ENCODE measurements at places on chromosomes 4 and X. TPM values are rescaled to one million over a fixed set of nuclear protein-coding genes. Genes with fewer than 3 reads are reported as not detected.

The SMS gene
- 164 TPM for total RNA-seq

The USP17L10 gene
- total RNA-seq, result not detected

The S100G gene
- total RNA-seq, result not detected

The MAGEE2 gene
- not detected for total RNA-seq

The GLOD5 gene
- not detected for total RNA-seq

The SPATA18 gene
- 0.47 TPM for total RNA-seq

The RNF212 gene
- not detected for total RNA-seq

The EDA2R gene
- not detected for total RNA-seq

The DCHS2 gene
- 0.05 TPM for total RNA-seq

The NR3C2 gene
- 2.7 TPM for total RNA-seq

- no peak for DNase-seq
These were observed 219.2 kb upstream of the FAT1 start for GRCh38 chr4:186942758-186943377.

DNA sequence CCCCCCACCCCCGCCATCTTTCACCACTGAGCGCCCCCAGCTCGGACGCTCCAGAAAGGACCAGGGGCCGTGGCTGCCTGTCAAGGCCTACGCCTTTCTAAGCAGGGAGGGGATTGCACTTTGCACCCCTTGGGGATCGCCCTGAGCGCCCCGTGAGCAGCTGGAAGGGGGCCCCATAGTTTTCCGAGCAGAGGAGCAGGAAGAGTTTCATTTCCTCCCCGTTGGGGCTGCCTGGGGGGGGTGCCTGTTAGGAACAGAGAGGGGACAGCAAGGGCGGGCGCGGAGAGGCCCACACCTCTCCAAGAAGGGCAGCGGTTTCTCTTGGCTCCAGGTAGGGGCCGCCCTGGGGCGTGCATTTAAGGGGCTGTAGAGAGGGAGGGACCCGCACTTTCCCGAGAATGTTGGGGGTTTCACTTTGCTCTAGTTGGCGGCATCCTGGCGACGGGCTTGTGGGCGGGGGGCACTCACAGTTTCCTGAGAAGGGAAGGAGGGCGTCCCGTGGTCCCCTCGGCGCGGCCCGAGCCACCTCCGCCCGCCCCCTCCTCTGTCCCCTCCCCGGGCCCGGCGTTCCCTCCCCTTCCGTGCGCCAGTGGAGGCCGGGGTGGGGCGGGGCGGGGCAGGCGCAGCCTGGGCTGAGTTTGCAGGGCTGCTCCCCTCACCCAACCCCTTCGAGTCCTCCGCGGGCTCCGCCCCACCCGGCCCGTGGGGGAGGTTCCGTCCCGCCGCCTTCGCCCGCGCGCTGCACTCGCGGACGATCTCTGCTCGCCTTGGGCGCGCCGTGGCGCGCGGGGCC, 82.3 kb upstream of the CD99 start:
- peak; percentile 48 for DNase-seq

DNA sequence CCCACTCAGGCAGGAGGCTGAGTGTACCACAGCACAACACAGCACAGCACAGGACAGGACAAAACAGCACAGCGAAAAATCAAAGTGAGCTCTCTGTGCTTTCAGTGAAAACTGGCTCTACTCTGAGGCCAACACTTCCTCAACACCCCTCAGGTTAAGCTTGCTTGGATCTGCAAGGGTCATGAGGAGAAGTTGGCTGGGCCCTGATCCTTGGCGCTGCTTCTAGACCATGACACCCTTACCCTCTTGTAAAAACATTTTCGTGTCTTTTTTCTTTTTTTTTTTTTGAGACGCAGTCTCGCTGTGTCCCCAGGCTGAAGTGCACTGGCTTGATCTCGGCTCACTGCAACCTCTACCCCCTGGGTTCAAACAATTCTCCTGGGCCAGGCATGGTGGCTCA, 25.3 kb downstream of the USP46 start:
- DNase-seq, result no peak

GRCh38 chr4:8547108-8547911, 32.9 kb upstream of the GPR78 start:
- peak; percentile 56 for DNase-seq

DNA sequence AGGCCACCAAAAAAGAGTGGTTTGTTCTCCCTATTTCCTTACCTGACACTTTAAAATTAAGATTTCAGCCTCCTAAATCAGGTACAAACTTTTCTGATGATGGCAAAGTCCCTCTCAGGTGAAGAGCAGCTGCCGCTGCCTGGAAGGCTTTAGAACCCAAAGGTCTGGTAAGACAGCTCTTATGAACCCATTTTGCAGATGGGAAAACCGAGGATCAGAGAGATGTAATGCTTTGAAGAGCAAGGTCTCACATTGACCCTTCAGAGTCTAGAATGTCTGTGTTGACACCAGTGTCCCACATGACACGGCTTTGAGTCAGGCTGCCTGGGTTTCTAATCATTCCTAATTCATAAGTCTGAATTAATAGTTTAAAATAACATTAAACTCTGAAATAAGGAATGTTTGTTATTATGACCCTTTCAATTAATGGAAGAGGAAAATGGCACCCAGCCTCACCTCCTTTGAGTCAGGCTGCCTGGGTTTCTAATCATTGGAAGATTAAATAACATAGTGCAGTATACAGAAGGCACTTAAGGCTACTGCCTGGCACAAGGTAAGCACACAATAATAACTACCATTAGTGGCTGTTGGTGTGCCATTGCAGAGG, 27.9 kb upstream of the KIAA0232 start:
- DNase-seq, result no peak

GRCh38 chrX:130793975-130794374, 109.0 kb downstream of the ENOX2 start:
- no peak for DNase-seq

GRCh38 chrX:135489542-135489941, 30.9 kb upstream of the INTS6L start:
- no peak for DNase-seq

- DNase-seq, result no peak
These were observed 28.6 kb downstream of the SULT1B1 start for GRCh38 chr4:69731847-69732246.

GRCh38 chr4:13627178-13627605, 333 bp downstream of the BOD1L1 start:
- no peak for DNase-seq

- no peak for DNase-seq
These were observed 722.6 kb downstream of the ADGRL3 start for GRCh38 chr4:61922766-61923165.

GRCh38 chrX:101195442-101196173, 24.0 kb upstream of the DRP2 start:
- DNase-seq, result no peak

DNA sequence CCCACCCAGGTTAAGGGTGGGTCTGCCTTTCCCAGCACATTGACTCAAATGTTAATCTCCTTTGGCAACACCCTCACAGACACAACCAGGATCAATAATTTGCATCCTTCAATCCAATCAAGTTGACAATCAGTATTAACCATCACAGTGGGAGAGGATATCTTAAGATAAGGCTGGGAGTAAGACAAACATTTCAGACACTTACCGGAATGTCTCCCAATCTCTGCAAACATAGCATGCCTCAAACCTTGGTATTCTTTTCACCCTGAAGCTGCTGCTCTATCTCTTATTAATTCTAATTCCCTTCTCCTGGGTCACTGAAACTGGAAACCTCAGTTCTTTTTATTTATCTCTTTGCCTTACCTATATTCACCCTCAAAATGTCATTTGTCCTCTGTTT, 19.0 kb upstream of the TAPT1 start:
- no peak for DNase-seq

- no peak for DNase-seq
These were observed 275.4 kb downstream of the SHOX start for GRCh38 chrX:905848-906566.

DNA sequence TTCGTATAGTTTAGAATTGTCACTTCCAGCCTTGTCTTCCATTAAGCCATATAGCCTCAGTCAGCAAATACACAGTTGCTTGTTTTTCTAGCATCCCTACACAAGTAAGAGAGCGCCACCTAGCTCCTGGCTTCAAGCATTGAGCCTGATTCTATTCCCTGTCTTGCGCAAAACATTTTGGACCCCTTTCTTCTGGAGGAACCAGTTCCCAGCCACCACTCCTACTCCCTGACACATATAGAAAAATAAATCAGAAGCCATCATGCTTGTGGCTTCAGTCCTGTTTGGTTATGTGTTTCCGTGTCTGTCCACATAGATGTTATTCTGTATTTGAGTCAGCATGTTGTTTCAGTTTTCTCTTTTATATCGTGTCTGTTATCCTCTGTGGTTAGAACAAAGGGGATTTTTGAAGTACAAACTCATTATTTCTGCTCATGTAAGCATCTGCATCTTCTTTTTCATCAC, 59.9 kb downstream of the GK start:
- DNase-seq, result peak; percentile 21

DNA sequence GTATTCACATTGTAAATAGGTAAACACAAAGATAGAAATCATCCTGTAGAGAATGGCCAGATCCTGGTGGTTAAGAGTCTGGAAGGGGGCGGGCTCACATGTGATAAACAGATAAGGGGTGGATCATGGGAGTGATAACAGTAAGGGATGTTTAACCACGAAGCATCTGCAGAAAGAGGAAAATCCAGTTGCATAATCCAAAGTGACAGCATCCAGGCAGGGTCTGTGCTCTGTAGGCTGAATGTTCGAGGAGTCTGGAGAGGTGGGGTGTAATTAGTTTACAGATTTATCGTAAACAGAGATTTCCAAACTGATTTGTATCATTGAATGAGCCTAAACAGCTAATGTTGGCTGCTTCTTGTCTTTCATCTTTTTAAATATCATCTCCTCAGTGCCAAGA, 1009.8 kb upstream of the SLIT2 start:
- no peak for DNase-seq

DNA sequence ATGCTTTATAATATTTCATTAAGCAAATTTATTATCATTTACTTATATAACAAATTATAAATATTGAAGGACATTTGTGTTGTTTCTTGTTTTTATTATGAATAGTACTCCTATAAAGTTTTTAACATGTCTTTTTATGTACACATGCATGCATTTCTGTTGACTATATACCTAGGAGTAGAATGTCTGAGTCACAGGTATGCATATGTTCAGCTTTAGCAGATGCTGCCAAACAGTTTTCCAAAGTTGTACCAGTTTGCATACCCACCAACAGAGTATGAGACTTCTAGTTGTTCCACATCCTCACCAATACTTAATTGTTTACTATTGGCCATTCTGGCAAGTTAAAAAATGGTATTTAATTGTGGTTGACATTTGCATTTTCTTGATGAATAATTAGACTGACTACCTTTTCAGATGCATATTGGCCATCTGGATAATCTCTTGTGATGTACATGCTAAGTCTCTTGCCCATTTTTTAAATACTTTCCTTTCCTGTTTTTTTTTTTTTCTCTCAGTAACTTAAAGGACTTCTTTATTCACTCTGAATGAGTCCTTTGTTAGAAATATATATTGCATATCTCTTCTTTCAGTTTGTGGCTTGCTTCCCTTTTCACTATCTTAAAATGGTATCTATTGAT, 132.2 kb upstream of the TRIM2 start:
- DNase-seq, result no peak

DNA sequence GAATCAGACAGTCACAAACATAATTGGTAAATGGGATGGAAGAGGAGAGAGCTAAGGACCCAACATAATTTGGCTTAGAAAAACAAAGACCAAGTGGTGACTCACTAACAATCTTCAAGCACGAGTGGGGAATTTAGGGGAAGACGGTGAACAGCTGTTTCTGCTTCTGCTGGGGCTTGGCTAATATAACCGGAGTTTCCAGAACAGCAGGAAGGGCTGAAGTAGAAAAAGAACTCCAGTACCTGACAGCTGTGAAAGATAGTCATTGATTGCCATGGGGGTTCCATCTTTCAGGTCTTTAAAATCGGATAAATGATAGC, 290.9 kb upstream of the LDB2 start:
- no peak for DNase-seq

- DNase-seq, result no peak
These were observed 27.2 kb downstream of the OCIAD1 start for GRCh38 chr4:48858130-48858529.

- no peak for DNase-seq
These were observed 222.4 kb downstream of the GALNTL6 start for GRCh38 chr4:172035562-172035961.

DNA sequence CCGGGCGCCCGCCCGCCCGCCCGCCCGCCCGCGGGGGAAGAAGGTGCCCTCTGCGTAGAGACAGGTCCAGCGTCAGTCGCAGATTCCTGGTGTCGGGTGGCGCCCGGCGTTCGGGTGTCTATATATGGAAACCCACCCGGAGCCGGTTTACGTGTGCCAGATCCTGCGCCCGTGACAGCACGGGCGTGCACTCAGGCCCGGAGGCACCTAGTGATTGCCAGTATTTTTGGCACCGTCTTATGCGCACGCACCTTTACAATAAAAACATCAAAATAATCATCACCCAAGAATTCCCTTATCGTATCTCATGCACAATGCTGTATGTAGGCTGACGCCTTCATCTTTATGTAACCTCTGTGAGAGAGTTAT, 519 bp downstream of the SLC25A4 start:
- no peak for DNase-seq

DNA sequence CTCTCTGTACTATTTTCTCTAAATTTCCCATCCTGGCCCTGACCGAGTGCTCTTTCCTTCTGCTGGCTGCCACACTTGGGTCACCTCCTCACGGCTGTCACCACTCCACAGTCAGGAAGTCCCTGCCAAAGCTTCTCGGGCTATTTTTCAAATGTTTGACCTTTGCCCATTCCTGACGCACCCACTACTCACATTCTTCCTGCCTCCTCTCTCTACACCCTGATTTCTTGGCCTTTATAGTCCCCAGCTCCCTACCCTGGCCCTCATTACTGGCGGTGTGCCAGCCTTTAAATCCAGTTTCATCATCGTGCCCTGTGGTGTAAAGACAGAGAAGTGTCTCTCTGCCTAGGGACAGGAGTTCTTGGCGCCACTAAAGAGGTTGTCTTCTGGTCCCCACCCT, 46.4 kb upstream of the GATB start:
- no peak for DNase-seq

DNA sequence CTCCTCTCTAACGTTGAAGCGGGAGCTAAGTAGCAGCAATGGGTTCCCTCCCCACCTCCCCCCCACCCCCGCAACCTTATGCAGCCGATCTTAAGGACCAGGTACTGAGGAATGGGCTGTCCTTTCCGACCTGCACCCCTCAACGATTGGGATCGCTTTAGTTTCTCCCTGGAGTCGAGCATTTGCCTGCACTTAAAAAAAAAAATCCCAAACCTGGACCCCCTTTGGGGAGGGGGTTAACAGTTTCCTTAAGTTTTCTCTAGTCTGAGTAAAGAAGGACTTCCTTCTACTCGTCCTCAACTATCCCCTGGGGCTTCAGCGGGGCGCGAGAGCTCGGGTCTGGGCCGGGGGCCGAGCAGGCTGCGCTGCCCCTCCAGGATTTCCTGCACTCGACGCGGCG, 25.7 kb upstream of the BCORL1 start:
- DNase-seq, result no peak

GRCh38 chr4:98838531-98838930, 90.4 kb downstream of the EIF4E start:
- no peak for DNase-seq

GRCh38 chr4:33825685-33826084, 2418.6 kb downstream of the ARAP2 start:
- no peak for DNase-seq

Measured in HCT116 (cell line).